Activated CD4-positive, alpha-beta T cell treated with anti-CD3 and anti-CD28 coated beads for 24 hours (primary cell): ENCODE measurements at places on chromosomes 7 and 10.

DNA sequence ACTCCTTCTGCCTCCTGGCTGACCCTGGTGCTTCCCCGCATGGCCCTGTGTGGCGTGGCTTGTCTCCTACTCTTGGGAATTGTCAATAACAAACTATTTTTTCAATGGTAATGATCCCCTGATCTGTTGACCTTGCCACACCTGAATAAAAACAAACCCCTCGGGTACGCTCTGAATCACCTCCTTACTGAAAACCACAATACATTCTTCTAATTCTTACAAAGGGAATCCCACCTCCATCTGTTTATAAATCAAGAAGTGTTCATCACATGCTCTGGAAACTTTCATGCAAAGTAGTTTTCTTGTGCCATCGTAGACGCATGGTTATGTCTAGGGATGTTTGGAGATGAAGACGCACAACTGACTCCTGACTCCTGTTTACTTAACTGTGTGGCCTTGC, 245.8 kb downstream of the FRMD4A start:
- DNase-seq = no peak

- DNase-seq = no peak
Observed at GRCh38 chr10:119238577-119238976, 31.2 kb downstream of the GRK5 start.

DNA sequence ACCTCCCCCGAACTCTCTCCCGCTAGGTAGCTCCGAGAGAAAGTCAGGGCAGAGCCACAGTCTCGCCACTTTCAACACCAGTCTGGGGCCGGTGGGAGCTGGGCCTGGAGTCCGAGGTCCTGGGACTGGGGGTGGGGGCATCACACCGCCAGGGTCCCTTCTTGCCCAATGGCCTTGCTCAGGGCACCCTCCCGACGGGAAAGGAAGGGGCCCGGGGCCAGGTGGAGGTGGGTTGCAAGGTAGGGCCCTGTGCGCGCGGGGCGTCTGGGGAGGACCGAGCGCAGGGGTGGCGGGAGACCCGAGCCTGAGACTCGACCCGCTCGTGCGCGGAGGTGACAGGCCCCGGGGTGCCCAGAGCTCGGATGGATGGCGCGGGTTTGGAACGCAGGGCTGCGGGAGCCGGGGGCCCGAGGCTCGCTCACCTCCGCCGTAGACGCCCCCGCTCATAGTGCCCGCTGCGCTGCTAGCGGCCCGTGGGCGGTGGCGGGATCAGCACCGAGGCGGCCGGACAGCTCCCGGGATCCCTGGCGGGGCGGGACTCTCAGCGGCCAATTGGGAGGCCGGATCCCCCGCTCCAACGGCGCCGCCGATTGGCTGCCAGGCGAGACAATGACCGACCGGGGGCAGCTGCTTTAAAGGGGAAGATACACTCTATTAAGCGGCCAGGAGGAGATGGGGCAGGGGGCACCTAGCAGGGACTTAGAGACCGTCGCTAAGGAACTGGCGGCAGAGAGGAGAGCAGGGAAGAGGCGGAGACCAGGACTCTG, at the start of gene ACTL6B:
TSS of gene ACTL6B (minus strand) at position 541 of the 767 bp plus-strand sequence. CDS start at position 447, 94 bp downstream.
- DNase-seq = peak; percentile 55

DNA sequence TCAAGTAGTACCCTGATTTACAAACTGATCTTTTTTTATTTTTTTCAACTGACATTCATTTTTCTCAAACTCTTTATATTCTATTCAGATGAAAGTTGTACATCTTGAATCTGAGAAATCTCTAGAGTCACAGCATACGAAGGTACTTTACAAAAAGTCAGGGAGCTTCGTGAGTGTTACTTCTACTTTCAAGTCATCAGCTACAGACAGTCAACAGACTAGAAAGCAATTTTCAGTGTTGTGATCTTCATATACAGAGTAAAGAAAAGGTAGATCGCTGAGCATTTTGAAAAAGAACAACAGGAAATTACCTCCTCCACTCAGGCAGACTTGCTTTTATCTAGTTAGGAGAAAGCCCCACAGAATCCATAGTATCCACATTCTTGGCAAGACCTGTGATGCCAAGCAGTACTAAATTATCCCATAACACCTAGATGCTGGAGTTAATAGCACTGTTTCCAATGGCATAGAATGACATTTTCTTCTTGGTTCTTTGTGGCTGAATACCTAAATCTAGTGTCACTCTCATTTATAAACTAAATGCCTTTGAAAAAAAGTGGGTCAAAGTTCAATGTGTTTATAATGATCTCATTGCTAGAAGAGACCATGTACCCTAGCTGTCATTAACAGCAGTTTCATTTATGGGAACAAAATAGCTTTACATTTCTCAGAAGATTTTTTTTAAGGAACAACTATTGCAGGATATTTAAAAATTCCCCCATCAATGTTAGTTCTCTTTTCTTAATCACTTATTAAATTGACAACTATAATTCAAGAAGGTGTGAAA, 12.0 kb upstream of the ZNF800 start:
- no peak for DNase-seq

DNA sequence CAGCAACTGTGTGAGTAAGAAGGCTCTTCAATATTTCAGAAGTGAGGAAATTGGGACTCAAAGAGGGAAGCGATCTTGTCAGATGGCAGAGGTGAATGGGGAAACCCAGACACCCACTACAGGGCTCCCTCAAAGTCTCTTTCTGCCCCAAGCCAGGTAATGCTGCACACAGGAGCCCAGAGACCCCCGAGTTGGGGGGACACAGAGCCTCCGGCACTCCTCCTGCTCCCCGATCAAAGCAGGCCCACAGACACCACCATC, 139.4 kb downstream of the TNS3 start:
- no peak for DNase-seq

GRCh38 chr10:131937836-131938235, 37.0 kb downstream of the PPP2R2D start:
- no peak for DNase-seq

DNA sequence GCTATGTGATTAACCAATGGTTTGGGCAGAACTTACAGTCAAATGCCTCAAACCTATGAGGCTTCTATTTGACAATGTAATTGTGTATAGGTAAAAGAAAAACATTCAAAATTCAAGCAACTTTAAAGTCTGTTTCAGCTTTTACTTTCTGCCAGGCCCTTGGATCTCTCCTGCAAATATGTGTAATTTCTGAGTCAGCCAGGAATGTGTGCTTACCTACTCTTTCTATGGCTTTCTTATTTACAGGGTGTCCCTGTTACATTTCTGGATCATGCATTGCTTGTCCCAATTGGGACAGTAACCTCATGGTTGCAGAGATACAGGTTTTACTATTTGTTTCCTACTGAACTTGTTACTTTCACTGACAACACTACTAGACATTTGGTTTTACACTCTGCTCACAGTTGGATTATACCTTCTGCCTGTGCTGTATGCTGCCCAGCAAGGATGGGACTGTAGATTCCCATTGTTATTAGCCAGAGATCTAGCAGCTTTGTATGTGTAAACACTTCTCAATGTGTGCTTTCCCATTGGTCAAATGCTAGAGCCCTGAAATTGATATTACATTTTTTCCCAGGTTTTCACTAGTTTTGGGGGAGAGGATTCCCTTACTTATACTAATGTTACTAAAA, 355.3 kb downstream of the ARL4A start:
- no peak for DNase-seq

DNA sequence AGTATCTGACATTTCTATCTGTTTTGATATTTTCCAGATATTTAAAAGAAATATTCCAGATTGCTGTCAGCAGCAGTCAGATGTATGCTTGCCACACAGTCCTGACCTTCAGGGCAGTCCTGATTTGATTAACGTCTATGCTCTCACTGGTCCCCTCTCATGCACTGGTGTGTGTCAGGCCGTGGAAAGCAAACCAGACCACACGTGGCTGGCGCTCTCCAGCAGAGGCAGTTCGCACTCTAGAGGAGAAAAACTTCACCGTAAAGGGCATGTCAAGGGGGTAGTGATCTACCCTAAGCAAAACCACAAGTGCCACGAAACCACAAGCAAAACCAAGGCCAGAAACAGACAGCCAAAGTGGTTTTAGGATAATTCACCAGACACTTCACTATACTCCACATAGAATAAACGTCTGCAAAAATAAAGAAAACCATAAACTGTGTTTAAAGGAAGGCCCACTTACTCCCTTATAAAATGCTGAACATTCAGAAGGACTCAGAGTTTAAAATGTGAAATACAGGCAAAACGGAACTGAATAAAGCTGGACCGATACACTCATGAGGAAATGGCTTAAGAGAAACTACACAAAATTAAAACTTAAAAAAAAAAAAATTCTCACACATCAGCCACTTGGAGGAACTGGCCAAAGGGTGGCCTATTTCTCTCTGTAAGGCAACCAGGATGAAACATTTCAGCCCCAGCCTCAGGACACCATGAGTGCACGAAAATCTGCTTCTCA, 26.4 kb downstream of the PARP12 start:
- DNase-seq = no peak

GRCh38 chr10:112832361-112832878, 117.6 kb upstream of the TCF7L2 start:
- DNase-seq = no peak
